Esophagus squamous epithelium (tissue), 5 donors: ENCODE measurements at places on chromosomes 13 and 19.
A peak's percentile ranks its signal among the peaks of the same experiment; 100 is the strongest.

DNA sequence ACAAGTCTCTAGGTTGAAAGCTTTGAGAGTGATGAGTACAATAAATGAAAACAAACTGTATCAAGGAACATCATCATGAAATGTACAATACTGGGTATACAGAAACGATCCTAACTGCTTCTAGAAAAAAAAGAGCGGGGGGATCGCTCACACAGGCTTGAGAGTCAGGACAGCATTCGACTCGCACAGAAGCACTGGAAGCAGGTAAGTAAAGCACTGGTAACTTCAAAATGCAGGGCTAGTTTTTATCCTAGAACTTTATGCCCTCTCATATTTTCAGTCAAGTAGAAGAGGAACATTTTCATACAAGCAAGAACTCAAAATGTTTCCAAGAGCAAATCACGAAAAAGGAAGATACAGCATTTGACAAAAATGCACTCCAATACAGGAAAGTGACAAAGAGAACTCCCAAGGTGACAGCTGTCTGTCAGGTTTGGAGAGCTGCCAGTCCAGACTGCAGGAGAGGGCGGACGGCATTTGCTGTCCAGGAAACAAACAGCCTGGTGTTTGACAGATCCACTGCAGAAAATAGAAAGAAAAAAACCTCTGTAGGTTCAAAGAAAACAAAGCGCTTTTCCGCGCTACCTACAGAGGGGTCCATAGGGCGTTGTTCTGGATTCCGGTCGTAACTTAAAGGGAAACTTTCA is 58.2 kb upstream of the XPO4 start:
- no peak overlapping the region for H3K4me3 ChIP-seq
- no peak for DNase-seq
- H3K27me3 ChIP-seq: no peaks in the 10 kb centered on the region
- no peaks in the 10 kb centered on the region for H3K36me3 ChIP-seq

DNA sequence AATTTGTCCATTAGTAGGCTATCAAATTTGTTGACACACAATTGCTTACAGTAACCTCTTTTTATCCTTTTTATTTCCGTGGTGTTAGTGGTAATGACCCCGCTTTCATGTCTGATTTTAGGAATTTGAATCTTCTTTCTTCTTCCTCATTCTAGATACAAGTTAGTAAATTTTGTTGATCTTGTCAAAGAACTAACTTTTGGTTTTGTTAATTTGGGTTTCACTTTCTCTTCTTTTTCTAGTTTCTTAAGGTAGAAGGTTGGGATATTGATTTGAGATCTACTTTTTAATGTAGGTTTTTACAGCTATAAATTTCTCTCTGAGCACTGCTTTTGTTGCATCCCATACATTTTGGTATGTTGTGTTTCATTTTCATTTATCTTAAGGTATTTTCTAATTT is 53.3 kb upstream of the SLC7A1 start:
- H3K27ac ChIP-seq: no peak overlapping the region
- H3K4me1 ChIP-seq: no peaks in the 10 kb centered on the region
- H3K27me3 ChIP-seq: no peaks in the 10 kb centered on the region
- no peak for DNase-seq
- H3K4me3 ChIP-seq: no peak overlapping the region

DNA sequence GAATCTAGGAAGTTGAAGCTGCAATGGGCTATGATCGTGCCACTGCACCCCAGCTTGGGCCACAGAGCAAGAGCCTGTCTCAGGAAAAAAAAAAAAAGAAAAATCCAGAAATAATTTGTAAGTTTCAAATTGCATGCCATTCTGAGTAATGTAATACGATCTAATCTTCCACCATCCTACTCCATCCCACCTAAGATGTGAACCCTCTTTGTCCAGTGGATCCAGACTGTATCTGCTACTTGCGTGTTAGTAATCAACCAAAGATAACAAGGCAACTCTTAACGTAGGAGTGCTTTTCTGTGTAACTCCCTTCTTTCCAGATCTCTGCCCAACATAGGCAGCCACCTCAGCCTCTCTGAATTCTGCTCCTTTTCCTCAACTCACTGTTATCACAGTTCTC is 24.3 kb downstream of the RFC3 start:
- H3K36me3 ChIP-seq: peaks cover 4% of the 10 kb centered on the region
- no peak overlapping the region for H3K4me3 ChIP-seq
- no peak overlapping the region for H3K27ac ChIP-seq
- H3K4me1 ChIP-seq: no peaks in the 10 kb centered on the region
- no peaks in the 10 kb centered on the region for H3K27me3 ChIP-seq

DNA sequence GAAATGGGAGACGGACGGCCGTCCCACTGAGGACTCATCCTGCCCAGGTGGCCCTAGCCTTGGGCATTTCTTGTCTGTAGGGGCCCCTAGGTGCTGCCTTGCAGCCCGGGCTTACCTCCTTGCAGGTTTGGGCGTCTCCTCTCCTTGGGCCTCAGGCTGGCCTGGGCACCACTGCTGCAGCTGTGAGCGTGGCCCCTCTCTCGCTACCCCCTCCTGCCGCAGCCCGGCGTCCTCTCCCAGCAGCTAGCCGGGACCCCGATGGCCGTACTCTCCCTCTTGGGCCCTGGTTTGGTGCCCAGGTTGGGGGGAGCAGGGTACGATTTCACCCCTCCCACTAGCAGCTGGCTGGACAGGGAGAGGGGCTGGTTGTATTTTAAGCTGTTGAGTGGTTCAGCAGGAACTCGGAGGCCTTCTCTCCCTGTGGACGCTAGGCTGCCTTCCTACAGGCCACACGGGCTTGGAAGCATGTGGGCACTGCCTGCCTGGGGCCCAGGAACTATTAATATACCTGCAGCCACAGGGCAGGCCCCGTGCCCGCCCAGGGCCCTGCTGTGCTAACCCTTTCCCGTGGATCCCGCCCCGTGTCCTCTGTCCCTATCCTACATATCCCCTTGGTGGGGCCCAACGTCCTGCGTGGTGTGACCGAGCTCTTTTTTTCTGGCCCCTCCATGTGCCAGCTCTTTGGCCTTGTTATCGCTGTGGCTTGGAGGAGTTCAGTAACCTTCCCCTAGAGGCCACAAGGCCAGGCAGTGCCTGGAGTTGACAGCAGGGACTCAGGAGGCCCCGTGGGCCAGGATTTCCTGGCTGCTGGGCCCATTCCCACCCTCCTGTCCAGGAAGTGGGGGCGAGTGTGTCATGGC is 11.7 kb downstream of the NDUFB7 start:
- H3K27ac ChIP-seq: peak overlapping the region; percentile 84
- no peak for DNase-seq
- no peaks in the 10 kb centered on the region for H3K27me3 ChIP-seq

- H3K36me3 ChIP-seq: no peaks in the 10 kb centered on the region
- H3K4me3 ChIP-seq: no peak overlapping the region
- H3K27me3 ChIP-seq: peaks cover 9% of the 10 kb centered on the region
- no peak for DNase-seq
These were observed 37.9 kb upstream of the SEMA6B start for GRCh38 chr19:4597278-4597974.

- DNase-seq: no peak
- no peaks in the 10 kb centered on the region for H3K27me3 ChIP-seq
- H3K4me1 ChIP-seq: no peaks in the 10 kb centered on the region
These were observed at the start of gene ZNF556 for GRCh38 chr19:2867025-2867991. TSS of gene ZNF556 (plus strand) at chr19:2867335. CDS start at chr19:2867422, 87 bp downstream.

DNA sequence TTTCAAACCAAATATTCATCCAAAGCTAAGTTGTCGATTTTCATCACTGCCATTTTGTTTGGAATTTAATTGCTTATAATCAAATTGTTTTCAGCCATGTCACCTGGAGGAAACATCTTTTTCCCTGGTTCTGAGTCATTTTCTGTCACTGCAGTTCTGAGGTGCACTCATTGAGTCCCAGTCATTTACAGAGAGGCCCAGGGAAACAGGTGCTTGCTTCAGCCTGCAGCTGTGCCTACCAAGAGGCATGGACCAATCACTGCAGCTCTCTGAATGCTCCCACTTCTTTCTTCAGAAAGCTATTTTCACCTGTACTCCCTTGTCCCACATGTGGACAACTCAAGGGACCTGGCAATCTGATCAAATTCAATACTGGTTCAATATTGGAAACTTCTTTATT is 308.1 kb downstream of the COG6 start:
- H3K27ac ChIP-seq: no peak overlapping the region
- no peak overlapping the region for H3K4me3 ChIP-seq
- no peak for DNase-seq
- H3K4me1 ChIP-seq: no peaks in the 10 kb centered on the region
- H3K27me3 ChIP-seq: no peaks in the 10 kb centered on the region
- no peaks in the 10 kb centered on the region for H3K36me3 ChIP-seq

- peaks cover 18% of the 10 kb centered on the region for H3K27me3 ChIP-seq
- H3K4me3 ChIP-seq: no peak overlapping the region
- H3K36me3 ChIP-seq: no peaks in the 10 kb centered on the region
- H3K4me1 ChIP-seq: peaks cover 7% of the 10 kb centered on the region
These were observed 72.4 kb upstream of the TSC22D1 start for GRCh38 chr13:44648392-44649103.

DNA sequence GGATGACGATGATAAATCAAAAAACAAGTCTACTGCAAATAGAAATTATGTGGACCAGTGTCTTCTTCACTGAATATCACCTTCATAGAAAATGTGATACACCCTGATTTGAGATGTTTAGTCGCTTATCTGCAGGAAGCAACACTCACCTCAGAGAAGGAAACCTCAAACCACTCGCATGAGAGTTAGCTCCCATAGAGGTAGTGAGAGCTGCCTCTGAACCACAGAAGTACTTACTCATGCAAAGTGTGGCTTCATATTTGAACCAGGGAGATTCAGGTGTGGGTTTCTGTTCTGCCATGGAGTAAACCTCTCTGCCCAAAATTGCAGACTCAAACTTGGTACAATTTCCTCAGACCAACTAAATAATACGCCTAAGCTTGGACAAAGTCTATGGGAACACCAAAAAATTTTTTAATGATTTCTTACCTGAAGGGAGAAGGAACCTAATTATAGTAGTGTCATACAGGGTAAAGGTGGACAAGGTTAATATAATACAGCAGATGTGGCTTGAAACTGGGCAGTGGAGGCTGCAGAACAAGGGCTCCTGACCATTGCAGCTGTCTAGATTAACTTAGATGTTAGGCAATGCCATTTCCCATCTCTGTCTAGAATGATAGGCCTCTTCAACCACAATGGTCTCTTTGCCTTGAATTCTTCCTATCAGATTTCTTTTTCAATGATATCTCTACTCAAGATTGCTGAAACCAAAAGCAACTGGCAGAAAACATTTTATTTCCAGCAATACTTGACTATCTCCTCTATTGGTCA is 29.6 kb upstream of the RCBTB2 start:
- H3K4me1 ChIP-seq: peaks cover 46% of the 10 kb centered on the region
- DNase-seq: no peak
- no peak overlapping the region for H3K27ac ChIP-seq
- H3K36me3 ChIP-seq: no peaks in the 10 kb centered on the region

DNA sequence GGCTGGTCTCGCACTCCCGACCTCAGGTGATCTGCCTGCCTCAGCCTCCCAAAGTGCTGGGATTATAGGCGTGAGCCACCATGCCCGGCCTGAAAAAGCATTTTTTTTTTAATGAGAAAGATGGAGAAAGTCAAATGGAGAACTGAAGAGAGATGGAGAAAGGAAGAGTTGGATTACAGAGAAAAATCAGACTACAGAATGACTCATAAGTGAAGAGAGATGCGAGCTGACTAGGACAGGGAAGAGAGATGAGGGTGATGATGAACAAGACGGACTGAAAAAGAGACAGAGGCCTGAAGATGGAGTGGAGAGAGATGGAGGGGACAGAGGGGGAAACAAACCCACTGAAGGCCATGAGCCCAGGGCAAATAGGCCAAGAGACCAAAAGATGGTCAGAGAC is 1.5 kb downstream of the DHX34 start:
- H3K27ac ChIP-seq: no peak overlapping the region
- H3K36me3 ChIP-seq: peaks cover 37% of the 10 kb centered on the region
- H3K4me1 ChIP-seq: peaks cover 30% of the 10 kb centered on the region
- H3K4me3 ChIP-seq: no peak overlapping the region

DNA sequence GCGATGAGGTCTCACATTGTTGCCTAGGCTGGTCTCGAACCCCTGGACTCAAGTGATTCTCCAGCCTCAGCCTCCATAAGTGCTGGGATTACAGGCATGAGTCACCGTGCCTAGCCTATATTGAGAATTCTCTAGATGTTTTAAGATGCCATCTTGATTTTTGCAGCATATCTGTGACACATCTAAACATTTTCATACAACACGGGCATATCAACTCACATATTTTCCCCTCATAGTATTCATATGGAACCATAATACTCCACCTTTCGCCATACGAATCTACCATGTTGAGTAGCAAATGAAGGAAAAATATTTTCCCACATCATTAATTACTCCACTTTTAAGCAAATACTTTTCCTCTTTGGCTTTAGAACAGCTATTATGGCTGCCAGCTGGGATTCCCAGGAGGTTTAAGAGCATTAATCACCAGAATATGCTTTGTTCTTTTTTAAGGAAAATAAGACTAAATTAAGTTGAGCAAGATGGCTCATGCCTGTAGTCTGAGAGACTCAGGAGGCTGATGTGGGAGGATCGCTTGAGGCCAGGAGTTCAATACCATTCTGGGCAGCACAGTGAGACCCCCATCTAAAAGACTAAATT is 56.9 kb upstream of the GTF2F2 start:
- H3K36me3 ChIP-seq: no peaks in the 10 kb centered on the region
- H3K27me3 ChIP-seq: no peaks in the 10 kb centered on the region
- H3K27ac ChIP-seq: no peak overlapping the region
- no peaks in the 10 kb centered on the region for H3K4me1 ChIP-seq
- DNase-seq: no peak

GRCh38 chr19:2811221-2811722 is 8.4 kb upstream of the ZNF554 start:
- H3K4me3 ChIP-seq: no peak overlapping the region
- no peaks in the 10 kb centered on the region for H3K4me1 ChIP-seq
- no peaks in the 10 kb centered on the region for H3K27me3 ChIP-seq
- no peak for DNase-seq
- H3K27ac ChIP-seq: no peak overlapping the region

DNA sequence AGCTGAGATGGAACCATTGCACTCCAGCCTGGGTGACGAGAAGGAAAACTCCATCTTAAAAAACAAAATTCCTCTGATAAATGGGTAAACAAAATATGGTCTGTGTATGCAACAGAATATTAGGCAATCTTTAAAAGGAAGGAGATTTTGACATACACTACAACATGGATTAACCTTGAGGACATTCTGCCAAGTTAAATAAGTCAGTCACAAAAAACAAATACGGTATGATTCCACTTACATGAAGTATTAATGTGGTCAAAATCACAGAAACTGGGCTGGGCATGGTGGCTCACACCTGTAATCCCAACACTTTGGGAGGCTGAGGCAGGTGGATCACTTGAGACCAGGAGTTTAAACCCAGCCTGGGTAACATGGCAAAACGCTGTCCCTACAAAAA is 3.0 kb upstream of the ZNF444 start:
- H3K27ac ChIP-seq: peak overlapping the region; percentile 73
- H3K4me1 ChIP-seq: peaks cover 16% of the 10 kb centered on the region
- H3K27me3 ChIP-seq: no peaks in the 10 kb centered on the region
- H3K4me3 ChIP-seq: no peak overlapping the region
- no peaks in the 10 kb centered on the region for H3K36me3 ChIP-seq
- no peak for DNase-seq

- H3K4me1 ChIP-seq: no peaks in the 10 kb centered on the region
- no peak overlapping the region for H3K27ac ChIP-seq
- H3K36me3 ChIP-seq: no peaks in the 10 kb centered on the region
- no peaks in the 10 kb centered on the region for H3K27me3 ChIP-seq
- H3K4me3 ChIP-seq: no peak overlapping the region
These were observed 637.6 kb upstream of the ARGLU1 start for GRCh38 chr13:107205318-107206104.

GRCh38 chr19:48797103-48797502 is 13.7 kb downstream of the BCAT2 start:
- no peak overlapping the region for H3K4me3 ChIP-seq
- no peaks in the 10 kb centered on the region for H3K36me3 ChIP-seq
- H3K4me1 ChIP-seq: peaks cover 37% of the 10 kb centered on the region
- no peak for DNase-seq
- H3K27me3 ChIP-seq: no peaks in the 10 kb centered on the region
